Activated CD4-positive, alpha-beta memory T cell treated with anti-CD3 and anti-CD28 coated beads for 36 hours (primary cell): ENCODE measurements at places on chromosomes 7 and 10. TPM values are rescaled to one million over a fixed set of nuclear protein-coding genes. Genes with fewer than 3 reads are reported as not detected.

The H2BK1 gene
- not detected for total RNA-seq

DNA sequence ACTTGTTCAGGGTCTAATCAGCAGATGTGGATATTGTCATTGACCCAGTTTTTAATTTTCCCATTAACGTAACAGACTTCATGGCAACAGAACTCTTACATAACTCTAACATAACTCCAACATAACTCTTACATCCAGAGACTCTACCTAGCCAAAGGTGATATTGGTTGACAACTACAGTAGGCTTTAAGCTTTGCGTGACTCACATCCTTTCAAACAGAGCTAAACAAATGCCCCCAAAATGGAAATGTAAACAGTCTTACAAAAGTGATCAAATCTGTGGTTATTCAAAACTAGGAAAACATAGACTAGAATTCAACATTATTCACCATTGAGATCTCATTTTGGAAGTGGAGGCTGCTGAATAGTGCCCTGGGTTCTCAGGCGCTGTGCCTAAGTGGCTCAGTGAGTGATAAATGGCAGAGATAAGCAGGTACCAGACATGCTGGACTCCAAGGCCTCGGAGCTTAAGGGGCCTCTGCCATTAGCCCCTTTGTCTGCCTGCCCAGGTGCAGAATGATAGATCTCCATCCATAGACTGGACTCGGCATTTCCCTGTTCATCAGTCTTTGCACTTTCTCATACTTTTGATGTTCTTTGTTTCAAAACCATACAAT lies 34.3 kb upstream of the BTBD16 start:
- no peak for DNase-seq
- no peak overlapping the region for H3K4me3 ChIP-seq
- H3K27ac ChIP-seq, result no peak overlapping the region
- no peaks in the 10 kb centered on the region for H3K27me3 ChIP-seq
- H3K36me3 ChIP-seq, result no peaks in the 10 kb centered on the region
- H3K4me1 ChIP-seq, result no peaks in the 10 kb centered on the region

DNA sequence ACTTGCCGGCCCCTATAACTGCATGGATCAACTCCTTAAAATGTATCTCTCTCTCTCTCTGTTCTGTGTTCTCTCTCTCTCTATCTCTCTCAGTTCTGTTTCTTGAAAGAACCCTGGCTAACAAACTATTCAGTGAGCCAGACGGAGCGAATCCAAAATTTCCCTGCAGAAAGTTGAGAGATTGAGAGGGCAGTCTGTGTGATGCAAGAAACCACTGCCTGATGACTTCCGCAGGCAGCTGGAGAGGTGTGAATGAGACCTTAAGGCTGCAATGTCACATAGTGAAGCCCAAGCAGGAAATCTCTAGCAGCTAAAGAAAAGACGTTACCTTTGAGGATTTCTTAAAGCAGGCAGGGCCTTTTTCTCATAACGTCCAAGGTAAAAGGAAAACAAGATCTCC lies 17.3 kb downstream of the FAM107B start:
- no peaks in the 10 kb centered on the region for H3K36me3 ChIP-seq
- no peak for DNase-seq
- H3K4me1 ChIP-seq, result no peaks in the 10 kb centered on the region
- H3K27me3 ChIP-seq, result no peaks in the 10 kb centered on the region
- H3K4me3 ChIP-seq, result no peak overlapping the region

DNA sequence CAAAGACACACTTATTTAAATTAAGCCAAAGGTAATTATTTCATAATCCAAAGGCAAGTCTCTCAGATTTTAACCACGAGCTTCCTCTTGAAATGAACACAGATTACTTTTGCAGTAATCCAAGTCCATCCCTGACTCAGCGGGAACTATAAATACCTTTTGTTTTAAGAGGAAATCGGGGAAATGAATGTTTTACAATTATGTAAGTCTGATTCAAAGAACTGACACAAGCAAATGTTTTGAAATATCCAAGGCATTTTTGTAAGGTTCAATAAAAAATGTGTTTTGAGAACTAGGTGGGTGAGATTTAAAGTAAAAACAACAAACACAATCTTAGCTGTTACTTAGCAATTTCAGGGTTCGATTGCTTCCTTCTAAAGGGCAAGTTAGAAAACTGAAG lies 179.8 kb upstream of the ASAH2 start:
- no peak overlapping the region for H3K4me3 ChIP-seq
- H3K4me1 ChIP-seq, result peaks cover 37% of the 10 kb centered on the region

DNA sequence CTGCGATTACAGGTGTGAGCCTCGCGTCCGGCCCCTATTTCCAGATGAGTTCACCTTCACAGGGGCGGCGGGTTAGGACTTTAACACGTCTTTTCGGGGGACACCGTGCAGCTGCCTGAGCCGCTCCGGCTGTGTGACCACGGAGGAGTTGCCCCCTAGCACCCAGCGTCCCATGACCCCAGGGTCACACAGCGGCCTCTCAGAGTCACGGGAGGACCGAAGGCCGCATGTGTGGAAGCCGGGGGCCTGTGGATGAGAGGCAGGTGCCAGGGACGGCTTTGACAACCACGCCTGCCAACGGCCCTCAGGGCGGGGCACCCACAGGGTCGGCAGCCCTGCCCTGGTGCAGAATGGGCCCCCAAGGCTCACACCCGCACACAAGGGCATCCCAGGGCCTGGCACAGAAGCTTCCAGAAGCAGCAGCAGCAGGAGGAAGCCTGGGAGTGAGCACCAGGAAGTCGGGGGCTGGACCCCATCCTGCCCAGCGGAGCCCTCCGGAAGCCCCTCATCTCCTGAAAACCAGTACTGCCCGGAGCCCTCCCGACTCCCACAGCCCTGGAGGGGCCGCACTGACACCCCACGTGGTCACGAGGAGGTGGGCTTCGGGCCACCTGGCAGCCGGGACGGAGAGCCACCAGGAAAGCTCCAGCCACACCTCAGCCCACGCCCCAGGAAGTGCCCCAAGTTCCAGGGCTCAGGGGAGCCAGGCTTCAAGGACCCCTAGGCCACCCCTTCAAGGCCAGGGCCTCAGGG lies 32.7 kb downstream of the ADAP1 start:
- H3K4me1 ChIP-seq, result peaks cover 39% of the 10 kb centered on the region
- peak; percentile 33 for DNase-seq
- H3K36me3 ChIP-seq, result no peaks in the 10 kb centered on the region
